DMS153 (cell line): ENCODE measurements at places on chromosomes 16 and 17.

- no peak for DNase-seq
These were observed 23.0 kb upstream of the PLCG2 start for GRCh38 chr16:81755915-81756614.

- no peak for DNase-seq
These were observed 12.9 kb downstream of the CMIP start for GRCh38 chr16:81457326-81458133.

- no peak for DNase-seq
These were observed 691 bp downstream of the USB1 start for GRCh38 chr16:58001781-58002415.

DNA sequence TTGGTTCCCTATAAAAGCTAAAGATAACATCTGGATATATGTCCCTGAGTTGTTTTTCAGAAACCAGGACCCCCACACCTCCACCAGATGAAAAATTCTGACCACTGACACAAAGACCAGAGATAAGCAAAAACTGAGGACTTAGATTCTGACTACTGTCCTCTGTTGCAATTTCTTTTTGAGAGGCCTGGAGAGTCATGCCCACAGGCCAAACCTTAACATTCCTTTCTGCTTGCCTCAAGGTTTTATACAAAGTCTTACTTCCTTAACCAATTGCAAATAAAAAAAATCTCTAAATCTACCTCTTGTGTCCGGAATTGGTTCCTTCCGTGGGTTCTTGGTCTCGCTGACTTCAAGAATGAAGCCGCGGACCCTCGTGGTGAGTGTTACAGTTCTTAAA, 228.5 kb downstream of the ABCC12 start:
- no peak for DNase-seq

- no peak for DNase-seq
These were observed 101.6 kb downstream of the RAB11FIP4 start for GRCh38 chr17:31492880-31493655.
